ENCODE measurements at places on chromosomes 5 and 9. TPM values are rescaled to one million over a fixed set of nuclear protein-coding genes. Genes with fewer than 3 reads are reported as not detected.
A peak's percentile ranks its signal among the peaks of the same experiment; 100 is the strongest.

The CDO1 gene
- 64.3 TPM for total RNA-seq

- no peak for DNase-seq
These were observed 143.9 kb upstream of the MOCS2 start for GRCh38 chr5:53253421-53253871.

DNA sequence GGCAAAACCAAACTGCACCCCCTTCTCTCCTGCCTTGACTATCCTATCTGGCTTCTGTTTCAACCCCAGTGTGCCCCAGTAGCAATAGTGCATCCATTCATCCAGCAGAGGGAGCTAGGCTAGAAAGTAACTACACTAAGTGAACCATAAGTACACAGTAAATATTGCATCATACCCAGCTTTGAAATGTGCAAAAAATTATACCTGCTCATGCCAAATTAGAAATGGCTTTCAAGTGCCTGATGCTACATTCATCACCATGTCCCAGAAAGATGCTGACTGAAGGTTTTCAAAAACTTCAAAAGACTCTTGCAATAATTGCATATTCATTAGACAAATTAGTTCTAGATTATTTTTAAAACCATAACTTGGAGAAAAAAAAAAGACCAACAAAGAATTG is 153.5 kb downstream of the PRELID2 start:
- peak; percentile 46 for DNase-seq

DNA sequence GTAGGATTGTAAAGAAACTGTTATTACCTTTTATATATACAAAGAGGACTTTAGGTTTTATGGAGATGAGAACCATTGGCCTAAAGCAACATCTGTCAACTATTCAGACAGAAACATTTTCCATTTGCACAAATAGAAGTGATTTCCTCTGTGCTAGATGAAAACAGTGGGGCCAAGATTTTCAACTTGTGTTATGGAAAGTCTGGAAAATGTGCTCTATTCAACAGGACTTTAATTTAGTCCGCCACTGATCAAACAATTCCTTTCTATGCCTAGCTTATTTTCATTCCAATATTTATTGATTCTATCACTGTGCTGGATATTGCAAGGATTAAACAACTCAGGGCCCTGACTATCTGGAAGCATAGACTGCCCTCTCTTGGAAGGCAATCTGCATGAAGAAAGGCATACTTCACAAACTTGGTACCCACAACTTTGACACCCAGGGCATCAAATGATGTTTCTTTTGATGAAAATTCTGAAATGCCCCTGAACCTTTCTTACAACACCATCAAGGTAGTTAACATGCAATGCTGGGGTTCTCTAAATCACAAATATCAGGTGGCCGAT is 126.6 kb upstream of the HMHB1 start:
- DNase-seq: no peak

GRCh38 chr5:89297066-89297465 is 414.1 kb upstream of the MEF2C start:
- no peak for DNase-seq

The SETD9 gene
- 10.7 TPM for total RNA-seq

The EIF4E1B gene
- total RNA-seq: 0.44 TPM

- no peak for DNase-seq
These were observed 55.0 kb downstream of the DCP2 start for GRCh38 chr5:113031557-113031956.
